ENCODE measurements at places on chromosomes 1 and 21. TPM values are rescaled to one million over a fixed set of nuclear protein-coding genes. Genes with fewer than 3 reads are reported as not detected.

The SPRR3 gene
- not detected for total RNA-seq

The ADAM30 gene
- not detected for total RNA-seq

GRCh38 chr1:1004780-1005697 lies 5.1 kb upstream of the HES4 start:
- DNase-seq: peak; percentile 85

The CCDC185 gene
- total RNA-seq: not detected

The PFDN2 gene
- total RNA-seq: 49.2 TPM

DNA sequence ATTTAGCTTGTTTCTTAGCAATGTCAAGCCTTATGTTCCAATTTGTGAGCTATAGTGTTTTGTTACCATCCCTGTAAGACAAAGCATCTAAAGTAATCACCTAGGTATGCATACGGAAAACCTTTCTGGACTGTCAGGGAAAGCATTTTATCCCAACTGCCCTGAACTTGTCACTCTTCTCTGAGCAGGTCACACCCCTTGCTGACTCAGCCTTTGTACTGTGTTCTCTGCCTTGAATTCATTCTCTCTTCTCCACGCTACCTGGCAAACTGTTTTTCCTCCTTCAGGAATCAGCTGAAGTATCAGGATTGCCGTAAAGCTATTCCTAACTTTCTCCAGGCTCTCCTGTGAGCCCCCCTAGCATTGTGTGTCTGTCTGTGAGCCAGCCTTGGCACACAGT lies 54.2 kb downstream of the PBX1 start:
- no peak for DNase-seq

DNA sequence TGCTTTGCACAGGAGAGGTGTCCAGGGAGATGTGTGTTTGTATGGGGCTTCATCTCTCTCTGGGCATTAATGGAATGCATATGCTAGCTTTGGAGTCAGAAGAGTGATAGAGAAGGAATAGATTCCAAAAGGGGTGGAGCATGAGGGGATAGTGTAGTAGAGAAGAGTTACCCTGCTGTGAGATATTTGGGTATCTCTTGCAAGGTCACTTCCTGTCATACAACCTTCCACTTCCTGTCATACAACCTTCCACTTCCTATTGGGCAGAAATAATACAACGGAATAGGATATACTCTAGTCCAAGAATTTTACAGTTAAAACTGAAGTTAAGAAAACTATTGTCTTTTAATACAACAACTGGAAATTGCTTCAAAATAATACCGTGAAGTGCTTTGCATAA lies 351.8 kb upstream of the FMN2 start:
- DNase-seq: no peak

The ETV3L gene
- not detected for total RNA-seq

- DNase-seq: no peak
Measured at GRCh38 chr1:56073614-56074006, 505.8 kb downstream of the PLPP3 start.

- no peak for DNase-seq
Measured at GRCh38 chr21:10273196-10273595, 248.2 kb upstream of the TPTE start.

Measured in osteocyte (in vitro differentiated cells).